ENCODE measurements at places on chromosomes 13 and 19. TPM values are rescaled to one million over a fixed set of nuclear protein-coding genes. Genes with fewer than 3 reads are reported as not detected.

GRCh38 chr19:7657131-7657751, 11.6 kb upstream of the RETN start:
- DNase-seq, result no peak

DNA sequence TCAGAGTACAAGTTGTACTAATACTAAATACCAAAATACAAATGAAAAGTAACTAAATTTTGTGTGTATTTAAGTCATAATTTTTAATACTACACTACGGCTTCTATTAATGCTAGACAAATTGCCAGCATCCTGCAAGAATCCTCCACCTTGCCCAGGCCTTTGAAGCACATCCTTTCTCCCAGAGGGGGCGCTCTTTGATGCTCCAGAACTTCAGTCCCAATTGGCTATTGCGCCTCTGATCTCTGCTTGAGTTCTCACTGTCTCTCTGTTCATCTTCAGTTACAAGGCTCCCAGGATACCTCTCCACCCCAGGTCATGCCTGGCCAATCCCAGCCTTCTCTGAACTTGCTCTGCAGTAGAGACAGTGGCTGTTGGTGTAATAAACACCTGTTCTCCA, 141.0 kb downstream of the DCLK1 start:
- no peak for DNase-seq

The KCNRG gene
- 0.27 TPM for polyA plus RNA-seq

The ZNF30 gene
- 1.8 TPM for polyA plus RNA-seq

DNA sequence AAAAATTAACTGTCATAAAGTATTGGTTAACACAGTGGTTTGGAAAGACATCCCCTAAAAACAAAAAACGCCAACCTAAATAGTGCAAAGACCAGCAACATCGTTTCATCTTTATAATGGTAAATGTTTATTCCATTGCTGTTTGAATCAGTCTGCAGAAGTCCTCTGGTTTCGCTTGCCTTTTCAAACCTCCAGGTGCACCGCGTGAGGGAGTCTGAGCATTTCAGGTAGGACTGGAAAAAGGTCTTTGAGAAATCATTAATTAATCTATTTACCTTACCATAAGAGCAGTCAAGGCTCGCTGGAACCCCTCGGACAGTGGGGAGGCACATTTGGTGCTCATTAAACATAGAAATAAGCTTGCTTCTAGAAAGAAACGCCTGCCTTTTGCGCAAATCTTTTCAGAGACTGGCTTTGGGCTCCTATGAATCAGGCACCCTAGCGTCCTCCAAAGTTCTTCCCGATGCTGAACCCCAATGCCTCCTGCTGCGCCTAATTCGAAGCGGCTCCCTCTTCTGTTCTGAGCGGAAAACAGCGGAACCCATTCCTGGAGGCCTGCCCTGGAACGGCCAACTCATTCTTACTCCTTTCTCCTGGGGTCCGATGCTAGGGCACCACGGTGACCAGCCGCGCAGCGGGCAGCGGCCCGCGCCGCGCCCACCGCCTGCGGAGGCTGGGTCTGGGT, 951 bp upstream of the MTUS2 start:
- DNase-seq, result no peak

- no peak for DNase-seq
Observed at GRCh38 chr19:39557811-39558623, 18.1 kb upstream of the EID2 start.

DNA sequence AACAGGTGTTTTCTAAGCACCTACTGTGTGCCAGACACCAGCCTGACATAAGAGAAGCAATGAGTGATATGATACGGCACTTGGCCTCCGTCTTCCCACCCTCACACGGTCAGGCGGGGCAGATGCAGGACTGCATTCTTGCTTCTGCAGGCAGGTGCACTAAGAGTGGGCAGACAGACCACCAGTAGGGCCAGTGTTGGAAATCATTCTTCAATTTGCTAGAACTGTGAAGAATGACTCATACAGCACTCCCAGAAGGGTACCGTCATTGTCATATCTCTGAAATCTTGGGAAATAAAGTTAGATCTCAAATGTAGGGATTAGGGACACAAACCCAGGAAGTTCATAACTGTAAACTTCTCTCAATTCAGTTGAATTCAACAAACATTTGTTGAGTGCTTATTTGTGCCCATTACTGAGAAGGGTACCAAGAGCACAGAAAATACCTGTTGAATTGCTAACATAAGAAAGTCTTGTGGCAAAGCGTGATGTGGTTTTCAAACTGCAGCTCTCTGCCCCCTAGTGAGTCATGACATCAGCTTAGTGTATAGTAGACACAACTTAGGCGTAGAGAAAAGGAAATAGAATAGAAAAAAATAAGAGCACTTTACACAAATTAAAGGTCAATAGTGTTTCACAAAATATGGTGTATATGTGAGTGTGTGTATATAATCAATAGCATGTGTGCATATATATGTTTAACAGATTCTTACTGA, 76.1 kb downstream of the TEX26 start:
- no peak for DNase-seq

DNA sequence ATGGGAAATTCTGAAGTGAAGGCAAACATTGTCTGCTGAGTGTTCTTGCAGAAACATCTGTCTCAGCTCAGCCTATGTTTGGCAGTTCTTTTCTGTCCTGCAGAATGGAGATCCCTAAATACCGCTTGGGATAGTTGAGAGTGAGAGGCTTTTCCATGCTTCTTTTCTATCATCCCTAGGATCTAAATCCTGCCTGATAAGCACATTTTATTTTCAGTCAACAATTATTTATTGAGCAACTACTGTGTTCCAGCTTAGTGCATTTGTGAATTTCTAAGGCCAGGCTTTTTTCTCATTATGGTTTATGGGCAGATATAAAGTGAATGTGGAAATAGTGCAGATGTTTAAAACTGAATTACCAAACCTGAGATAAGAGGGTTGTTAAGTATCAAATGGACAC, 62.6 kb downstream of the SLC10A2 start:
- no peak for DNase-seq

- DNase-seq, result no peak
Observed at GRCh38 chr13:36445891-36446351, 13.6 kb downstream of the CCNA1 start.

The NBEA gene
- 8.1 TPM for polyA plus RNA-seq

- no peak for DNase-seq
Observed at GRCh38 chr13:26019881-26020870, 31.6 kb downstream of the SHISA2 start.

DNA sequence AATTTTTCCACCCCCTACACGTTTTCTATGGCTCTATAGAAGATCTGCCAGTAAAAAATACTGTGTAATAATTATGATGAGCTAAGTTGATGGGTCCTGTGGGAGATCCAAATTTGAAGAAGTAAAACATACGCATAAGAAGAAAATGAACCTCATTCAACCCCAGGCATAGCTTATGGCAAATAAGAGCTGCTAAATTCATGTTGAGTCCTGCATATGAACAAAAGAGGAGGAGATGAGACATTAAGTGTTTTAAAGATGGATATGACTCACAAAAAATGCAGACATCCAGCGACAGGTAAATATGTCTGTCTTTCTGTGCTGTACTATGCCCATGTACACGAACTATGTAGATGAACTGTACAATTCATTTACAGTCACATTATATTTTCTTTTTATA, 101.9 kb downstream of the LIG4 start:
- DNase-seq, result no peak

DNA sequence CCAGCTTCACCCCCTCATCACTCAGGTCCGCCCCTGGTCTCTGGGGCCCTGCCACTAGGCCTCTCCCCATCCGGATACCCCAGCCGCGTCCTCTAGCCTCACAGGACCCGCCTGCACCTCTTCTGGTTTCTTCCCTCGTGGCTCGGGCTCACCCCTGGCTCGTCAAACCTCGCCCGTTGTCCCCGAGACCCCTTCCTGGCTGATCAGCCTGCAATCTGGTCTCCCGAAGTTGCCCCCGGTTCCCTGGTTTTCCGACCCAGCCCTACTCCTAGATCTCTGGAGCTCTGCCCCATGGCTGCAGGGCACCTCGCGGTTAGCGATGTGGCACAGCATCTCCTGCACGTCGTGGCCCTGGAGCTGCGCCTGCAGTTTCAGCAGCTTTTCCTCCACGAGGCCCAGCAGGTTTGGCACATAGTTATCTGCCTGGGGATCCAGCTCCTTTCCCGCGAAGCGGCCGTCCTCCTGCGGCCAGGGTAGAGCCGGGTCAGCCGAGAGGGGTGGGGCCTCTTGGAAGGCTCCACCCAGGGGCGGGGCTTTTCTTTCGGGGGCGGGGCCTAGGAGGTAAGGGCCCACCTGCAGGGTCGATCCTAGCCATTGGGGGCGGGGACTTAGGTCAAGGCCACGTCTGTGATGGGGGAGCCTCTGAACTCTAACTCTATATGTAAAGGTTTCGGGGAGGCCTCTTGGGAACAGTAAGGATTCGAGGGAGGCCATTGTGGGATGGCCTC, 2.4 kb upstream of the RGL3 start:
- DNase-seq, result peak; percentile 88

The DOCK9 gene
- 26.8 TPM for polyA plus RNA-seq

- DNase-seq, result peak; percentile 36
Observed at GRCh38 chr19:3190921-3191805, 5.4 kb downstream of the NCLN start.

The TMIGD2 gene
- polyA plus RNA-seq, result 0.25 TPM

DNA sequence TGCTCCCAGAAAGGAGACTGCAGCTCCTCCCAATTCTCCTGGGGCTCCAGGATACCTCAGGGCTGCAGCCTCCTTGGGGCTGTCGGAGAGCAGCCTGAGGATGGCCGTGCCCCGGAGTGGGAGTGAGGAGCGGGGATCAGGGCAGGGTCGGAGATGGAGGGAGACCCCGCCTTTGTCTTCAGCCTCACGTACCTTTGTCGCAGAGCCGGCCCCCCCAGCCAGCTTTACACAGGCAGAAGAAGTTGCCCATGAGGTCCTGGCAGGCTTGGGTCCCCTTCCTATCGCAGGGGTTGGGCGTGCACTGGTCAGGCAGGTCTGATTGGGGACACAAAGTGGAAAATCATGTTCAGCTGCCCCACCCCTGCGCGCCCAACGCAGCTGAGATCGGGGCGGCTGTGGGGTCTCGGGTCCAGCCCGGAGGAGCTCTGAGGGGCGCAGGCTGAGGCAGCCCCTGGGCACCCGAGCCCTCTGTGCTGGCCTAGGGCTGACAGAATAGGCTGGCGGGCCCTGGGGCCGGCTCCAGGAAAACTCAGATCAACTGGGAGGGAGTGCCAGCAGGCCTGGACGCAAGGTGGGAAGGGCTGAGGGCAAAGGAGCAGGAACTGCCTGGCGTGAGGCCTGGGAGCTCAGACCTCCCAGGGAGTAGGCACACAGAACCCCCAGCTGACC, 24.2 kb downstream of the GAS6 start:
- no peak for DNase-seq

- no peak for DNase-seq
Observed at GRCh38 chr19:39156326-39157230, 31.0 kb downstream of the PAK4 start.

DNA sequence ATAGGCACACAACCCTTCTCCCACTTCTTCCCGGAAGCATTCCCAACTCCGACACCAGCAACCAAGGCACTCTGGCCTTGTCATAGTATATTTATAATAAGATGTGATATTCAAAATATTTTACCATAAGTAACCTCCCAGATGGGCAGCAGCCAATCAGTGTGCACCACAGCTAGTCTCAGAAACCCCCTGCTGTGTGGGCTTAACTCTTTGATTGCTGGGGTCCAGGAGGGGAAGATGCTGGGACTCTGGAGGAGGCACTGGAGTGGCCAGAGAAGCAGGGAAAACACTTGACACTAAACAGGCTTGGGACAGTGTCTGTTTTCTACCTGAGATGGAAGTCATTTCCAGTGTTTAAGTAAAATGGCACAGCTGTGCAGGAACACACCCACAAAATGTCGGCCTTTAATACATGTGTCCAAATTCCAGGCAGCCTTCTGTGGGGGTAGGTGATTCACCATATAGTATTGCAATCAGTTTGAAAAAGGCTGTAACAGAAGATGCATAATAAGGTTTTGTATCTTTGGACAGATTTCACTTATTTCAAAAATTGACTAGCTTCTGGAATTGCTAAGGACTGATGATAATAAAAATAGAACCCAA, 100.7 kb downstream of the MBNL2 start:
- DNase-seq, result no peak

The NAPSA gene
- polyA plus RNA-seq, result 0.72 TPM

The SHANK1 gene
- 1.9 TPM for polyA plus RNA-seq

DNA sequence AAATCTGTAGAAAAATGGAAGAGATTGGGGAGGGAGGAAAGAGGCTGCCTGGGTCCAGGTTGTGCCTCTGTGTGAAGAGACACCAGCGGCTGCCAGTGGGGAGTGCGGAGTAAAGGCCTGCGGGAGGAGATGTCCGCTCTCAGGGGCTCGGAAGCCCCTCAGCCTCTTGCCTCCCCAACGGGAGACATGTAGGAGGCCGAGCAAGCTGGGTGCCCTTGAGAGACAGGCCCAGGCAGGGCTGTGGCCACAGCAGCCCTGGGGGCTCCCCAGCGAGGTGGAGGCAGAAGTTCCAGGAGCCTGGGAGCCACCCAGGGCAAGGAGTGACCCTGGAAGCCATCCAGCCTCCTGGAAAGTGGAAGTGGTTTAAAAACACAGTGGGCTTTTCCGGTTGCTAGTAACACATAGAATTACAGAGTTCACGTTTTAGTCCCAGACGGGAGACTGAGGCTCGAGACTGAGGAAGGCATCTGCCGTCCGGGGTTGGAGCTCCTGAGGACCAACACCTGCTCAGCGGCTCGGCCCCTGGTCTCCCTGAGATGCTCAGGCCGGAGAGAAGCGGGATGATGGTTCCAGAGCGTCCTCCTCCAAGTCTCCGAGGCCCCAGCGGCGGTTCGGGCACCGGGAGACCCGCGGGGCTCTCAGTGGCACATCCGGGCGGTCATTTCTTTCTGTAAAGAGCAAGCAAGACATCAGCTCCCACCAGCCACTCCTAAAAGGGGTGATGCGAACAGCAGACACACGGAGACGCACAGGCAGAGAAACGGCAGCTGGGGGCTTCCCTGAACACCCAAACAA, 21.9 kb upstream of the MKNK2 start:
- no peak for DNase-seq

GRCh38 chr19:50876456-50876855, 3.2 kb downstream of the KLK2 start:
- no peak for DNase-seq

- DNase-seq, result no peak
Observed at GRCh38 chr19:50741179-50741933, 18.2 kb downstream of the CLEC11A start.

The CBY2 gene
- polyA plus RNA-seq, result not detected

- no peak for DNase-seq
Observed at GRCh38 chr13:114152831-114153371, 20.5 kb upstream of the RASA3 start.

DNA sequence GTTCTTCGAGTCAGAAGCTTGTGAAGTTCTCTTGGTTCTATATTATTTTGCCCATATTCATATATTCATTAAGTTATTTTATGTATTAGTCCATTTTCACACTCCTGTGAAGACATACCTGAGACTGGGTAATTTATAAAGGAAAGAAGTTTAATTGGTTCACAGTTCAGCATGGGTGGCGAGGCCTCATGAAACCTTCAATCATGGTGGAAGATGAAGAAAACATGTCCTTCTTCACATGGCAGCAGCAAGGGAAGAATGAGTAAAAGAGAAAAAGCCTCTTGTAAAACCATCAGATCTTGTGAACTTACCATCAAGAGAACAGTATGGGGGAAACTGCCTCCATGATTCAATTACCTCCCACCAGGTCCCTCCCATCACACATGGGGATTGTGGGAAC, 182.3 kb downstream of the GPC5 start:
- no peak for DNase-seq

The EFNB2 gene
- polyA plus RNA-seq, result 10.7 TPM

The JAK3 gene
- 2.2 TPM for polyA plus RNA-seq

The PTPRH gene
- polyA plus RNA-seq, result 0.72 TPM

GRCh38 chr19:32652894-32653598, 21.9 kb downstream of the ANKRD27 start:
- DNase-seq, result peak; percentile 91

- no peak for DNase-seq
Observed at GRCh38 chr19:55679343-55680257, 4.6 kb downstream of the EPN1 start.
